ENCODE measurements at places on chromosomes 12 and 14.

DNA sequence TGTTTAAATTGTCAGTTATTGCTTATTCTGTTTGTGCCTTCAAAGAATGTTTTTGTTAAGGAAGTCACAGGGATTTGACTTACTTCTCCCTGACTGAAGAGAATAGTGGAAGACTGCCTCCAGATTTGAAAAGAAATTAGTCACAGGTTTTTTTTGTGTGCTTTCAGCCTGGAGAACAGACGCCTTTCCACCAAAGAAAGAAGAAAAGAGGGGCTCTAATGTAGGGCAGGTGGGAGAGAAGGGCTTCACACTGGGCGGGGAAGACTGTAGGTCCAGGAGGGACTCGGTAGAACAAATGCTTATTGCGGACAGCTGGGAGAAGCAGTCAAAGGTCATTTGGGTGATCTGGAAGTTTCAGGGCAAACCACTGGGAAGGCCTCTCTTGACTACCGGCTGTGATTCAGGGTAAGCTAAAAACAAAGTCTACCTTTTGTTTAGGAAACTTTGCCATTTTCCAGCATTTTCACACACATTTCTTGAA, 76.8 kb downstream of the SAMD4A start:
- no peak for DNase-seq

- DNase-seq = no peak
Measured at GRCh38 chr12:103680591-103681141, 93.6 kb downstream of the STAB2 start.

DNA sequence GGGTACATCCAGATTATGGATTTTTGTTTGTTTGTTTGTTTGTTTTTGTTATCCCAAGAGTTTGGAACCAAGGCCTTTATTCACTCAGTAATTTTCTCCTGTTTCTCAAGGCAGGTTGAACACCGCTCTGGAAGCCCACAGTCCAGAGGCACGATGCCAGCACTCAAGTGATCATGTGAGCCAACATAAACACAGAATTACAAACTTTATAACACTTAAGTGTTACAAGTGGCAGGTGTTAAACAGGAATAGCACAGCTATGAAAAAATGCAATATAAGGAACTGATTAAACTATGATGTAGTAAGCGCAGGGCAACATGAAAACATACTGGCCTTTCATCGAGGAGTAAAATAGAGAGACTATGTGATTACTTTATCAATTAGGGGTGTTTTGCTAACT, 1885.8 kb upstream of the SEL1L start:
- no peak for DNase-seq

DNA sequence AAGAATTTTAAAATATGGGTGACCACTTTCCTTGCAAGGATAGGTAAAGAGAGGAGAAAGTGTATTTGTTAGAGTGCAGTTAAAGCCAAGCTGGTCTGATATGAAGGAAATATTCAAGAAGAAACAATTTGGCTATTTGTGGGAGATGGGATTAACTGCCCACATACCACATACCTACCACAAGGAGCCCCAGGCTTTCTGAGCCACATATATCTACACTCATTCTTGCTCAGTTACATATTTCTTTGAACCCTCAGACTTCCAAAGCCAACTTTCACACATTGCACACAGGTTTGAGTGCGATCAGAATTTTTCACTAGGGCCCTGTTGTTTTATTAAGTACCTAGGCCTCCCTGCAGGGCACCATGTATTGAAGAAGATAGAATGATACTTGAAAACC, 330.2 kb downstream of the ZFP36L1 start:
- DNase-seq = no peak

DNA sequence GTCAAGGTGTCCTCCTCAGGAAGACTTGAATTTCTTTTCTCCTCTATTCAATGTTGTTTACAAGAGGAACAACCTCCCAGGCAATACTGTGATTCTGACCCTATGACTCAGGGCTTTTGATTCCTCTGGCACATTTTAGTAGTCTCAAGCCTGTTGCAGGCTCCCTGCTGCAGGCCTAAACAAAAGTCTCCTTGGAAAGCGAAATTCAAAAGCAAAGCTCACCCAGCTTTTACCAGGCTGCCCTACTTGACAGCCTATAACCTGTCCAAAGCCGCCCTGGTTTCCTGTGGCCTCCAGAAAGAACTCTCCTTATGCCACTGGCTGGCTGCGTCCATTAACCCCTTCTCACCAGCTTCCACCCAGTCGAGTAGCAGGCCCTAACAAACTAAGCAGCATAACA, 11.6 kb downstream of the FGD6 start:
- DNase-seq = no peak

GRCh38 chr12:131005161-131006035, 51.7 kb downstream of the ADGRD1 start:
- DNase-seq = no peak

DNA sequence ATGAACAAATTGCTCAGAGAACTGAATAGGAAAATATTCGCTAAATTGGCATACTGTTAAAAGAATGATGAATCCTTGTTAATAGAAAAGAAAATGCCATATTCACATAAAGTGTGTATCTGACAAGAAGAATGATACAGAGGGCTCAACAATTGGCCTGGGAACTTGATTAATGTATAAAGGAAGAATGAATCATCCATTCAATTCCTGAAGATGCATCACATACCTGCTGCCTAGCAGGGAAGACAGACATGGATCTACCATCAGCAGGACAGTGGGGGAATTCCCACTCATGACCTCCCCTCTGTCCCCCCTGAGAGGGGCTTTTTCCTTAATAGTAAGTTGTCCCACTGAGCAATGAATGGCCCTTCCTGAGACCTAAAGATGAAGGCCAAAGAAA, 13.5 kb downstream of the PTPN21 start:
- no peak for DNase-seq

GRCh38 chr14:47427629-47428028, 247.8 kb downstream of the MDGA2 start:
- DNase-seq = no peak

GRCh38 chr12:11642785-11643184, 6.7 kb upstream of the ETV6 start:
- no peak for DNase-seq
